Activated CD4-positive, alpha-beta T cell treated with anti-CD3 and anti-CD28 coated beads for 48 hours (primary cell): ENCODE measurements at places on chromosomes 4 and X.
A peak's percentile ranks its signal among the peaks of the same experiment; 100 is the strongest.

DNA sequence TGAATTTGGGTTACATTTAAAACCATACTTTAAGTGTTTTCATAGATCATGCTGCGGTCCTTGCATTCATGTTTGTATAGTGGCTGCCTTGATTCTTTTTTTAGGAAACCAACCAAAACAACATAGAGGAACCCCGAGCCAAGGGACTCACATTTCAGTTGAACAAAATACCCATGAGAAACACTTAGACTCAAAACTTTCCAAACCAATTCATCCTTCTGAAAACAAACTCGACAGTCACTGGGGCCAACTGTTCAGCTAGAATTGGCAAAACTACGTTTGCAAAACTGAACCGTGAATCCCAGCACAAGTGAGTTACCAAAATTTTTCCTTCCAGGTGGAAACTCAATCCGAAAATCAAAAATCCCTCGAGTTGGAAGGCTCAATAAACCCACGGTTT lies 1.4 kb downstream of the ADGRA3 start:
- no peak for DNase-seq

DNA sequence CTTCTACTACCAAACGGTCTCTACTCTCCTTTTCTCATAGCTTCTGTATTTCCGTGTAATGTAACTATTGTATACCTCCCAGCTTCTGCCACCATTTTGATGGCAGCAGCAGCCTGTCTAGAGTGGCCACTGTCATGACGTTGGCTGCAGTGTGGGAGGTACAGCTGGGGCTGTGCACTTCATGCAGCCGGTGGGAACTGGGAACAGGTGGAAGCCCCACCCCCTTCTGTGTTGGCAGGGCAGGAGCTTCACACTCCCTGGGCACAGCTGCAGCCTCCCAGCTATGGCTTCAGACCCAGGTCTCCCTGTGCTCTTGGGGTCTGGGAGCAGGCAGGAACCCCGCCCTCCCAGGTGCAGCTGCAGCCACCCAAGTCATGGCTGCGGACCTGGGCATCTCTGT lies 49.8 kb upstream of the SEC24B start:
- DNase-seq: no peak

GRCh38 chrX:53316111-53316859 lies 34.9 kb upstream of the IQSEC2 start:
- DNase-seq: no peak

DNA sequence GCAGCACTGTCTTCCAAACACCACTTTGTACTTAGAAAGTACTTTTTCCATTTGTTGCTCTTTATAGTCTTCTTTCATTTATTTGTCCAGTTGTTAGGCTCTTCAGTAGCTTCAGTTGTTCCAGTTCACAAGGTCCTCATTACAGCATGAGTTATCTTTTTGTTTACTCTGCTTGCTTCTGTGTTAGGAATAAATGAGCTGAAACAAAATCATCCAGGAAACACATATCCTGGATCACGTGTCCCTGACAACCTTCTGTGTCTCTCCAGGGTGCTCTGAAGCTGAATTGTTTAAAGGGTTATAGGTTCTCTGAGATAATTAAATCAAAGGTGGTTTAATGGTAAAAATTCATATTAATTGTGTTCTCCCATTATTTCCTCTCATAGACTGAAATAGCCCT lies 19.9 kb upstream of the KLHL8 start:
- no peak for DNase-seq

- no peak for DNase-seq
Measured at GRCh38 chr4:123943976-123944375, 547.4 kb downstream of the SPRY1 start.

GRCh38 chr4:30718021-30718542 lies 2.1 kb upstream of the PCDH7 start:
- peak; percentile 16 for DNase-seq

GRCh38 chr4:153471698-153472093 lies 5.5 kb downstream of the TMEM131L start:
- DNase-seq: peak; percentile 51

DNA sequence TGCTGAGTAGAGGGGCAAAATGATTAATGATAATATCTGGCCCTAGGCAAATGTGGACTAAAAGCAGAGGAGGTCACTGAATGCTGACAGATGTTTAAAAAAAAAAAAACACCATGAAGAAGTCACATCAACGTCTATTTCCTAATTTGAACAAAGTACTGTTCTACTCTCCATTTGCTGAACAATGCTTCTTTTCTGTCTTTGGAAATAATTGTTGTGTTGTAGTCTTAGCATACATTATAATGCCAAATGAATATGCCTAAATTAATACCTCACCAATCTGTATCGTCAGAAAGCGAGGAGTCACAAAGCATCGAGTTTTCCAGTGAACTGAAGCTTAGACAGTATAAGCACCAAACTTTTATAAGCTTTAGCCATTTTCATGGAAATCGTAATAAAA lies 140.9 kb upstream of the JADE1 start:
- no peak for DNase-seq

DNA sequence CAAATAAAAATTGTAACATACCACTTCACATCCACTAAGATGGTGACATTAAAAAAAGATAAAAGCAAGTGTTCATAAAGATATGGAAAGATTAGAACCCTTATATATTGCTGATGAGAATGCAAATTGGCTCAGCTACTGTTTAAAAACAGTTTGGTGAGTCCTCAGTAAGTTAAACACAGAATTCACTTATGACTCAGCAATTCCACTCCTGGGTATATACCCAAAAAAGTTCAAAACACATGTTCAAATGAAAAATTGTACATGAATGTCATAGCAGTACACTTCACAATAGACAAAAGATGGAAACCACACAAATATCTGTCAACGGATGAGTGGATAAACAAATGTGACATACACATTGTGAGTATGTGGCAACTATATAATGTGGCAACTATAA lies 39.0 kb downstream of the GABRA3 start:
- no peak for DNase-seq

DNA sequence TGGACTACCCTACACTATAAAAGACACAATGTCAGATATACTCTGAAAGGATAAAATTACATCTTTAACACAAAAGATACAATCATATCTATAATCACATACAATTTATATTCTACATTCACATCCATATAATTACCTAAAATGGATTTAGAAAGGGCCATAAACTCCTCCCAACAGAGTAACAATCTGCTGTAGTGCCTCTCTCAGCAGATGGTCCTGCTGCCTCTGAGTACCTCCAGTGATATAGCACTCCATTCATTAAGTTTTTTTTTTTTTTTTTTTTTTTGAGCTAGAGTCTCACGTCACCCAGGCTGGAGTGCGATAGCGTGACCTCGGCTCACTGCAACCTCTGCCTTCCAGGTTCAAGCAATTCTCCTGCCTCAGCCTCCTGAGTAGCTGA lies 7.4 kb downstream of the ANKRD37 start:
- no peak for DNase-seq

DNA sequence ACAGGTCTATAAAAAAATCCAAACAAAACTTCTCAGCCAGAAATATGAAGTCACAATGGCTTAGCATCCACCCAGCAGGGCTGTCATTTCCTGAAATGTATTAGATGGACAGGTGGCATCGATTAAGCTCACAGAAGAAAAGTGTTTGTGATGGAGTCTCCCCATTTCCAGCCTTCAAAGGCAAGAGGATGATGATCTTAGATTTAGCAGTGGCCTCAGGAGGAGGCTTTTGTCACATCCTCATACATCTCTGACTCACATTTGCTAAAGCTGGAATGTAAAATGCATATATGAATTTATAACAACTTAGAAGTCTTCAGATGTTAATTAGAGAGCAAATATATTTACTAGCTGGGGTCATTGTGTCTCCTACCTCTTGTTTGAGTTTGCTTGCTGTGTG lies 441.9 kb downstream of the SPRY1 start:
- no peak for DNase-seq

DNA sequence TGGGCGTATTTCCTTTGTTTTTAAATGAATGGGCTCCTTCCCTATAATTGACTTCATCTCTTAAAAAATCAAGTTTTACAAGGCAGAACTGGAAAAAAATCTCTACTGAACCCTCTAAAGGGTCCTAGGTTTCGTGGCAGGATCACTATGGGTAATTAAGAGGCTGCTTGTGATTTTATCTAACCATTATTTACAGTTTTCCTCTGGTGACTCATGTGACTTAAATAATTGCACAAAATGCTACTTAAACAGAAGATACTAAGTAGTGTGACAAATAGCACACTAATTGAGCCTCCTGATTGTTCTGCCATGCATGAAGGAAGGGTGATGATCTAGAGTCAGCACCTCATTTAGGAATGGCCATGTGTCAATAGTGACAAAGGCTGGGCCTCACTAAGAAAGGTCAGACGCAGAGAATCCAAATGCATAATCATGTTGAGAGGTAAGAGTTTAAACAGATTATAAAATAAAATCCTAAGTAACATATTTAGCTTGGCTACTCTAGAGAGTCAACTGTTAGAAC lies 35.5 kb downstream of the OFD1 start:
- no peak for DNase-seq

DNA sequence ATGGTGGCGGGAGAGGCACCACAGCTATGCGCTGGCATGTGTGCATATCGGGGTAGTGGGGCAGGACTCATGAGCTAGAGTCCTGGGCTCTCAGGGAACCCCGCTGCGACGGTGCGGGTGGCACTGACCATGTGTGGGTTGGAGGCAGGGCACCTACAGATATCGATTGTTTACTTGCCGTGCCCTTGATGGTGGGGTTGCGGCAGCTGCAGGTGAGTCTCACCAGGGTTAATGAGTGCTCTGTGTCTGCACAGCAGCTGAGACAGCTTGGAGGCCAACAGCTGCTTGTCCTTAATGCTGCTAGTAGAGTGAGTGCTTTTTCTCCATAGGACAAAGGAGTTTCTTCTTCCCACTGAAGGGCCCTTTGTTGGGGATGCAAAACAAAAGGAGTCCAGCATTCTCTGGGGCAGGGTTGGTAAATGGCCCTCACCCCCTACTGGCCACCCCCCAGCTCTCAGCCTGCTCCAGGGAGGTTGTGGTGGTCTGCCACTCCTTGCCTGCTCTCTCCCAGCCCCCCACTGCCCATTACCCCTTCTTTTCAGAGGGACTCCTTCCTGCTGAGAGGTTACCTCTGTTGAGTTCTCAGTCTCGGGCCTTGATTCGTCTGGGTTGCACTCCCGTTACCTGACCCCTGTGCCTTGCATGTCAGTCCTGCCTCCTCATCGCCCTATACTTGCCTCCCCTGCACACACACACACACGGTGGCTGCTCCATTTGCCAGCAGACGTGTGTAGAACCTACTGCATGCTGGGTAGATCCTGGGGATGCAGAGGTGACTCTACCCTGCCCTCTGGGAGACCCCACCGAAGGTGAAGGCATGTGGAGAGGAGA lies 52.8 kb downstream of the TBC1D14 start:
- DNase-seq: no peak

DNA sequence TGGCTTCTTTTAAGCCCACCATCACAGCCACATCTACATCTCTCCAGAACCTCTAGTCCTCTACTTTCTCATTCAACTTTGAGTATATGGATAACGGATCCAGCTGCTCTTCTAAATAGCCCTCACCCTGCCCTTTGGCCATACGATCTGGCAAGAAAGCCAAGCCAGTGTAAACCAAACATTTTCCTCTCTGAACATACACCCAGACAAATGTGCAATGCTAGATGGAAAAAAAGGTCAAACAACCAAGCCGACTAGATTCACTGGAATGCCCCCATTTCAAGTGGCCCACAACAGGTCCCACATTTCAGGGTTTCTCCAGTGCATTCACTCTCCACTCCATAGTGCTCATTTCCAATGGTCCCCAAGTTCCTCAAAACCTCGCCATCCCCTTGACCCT lies 24.0 kb downstream of the USP46 start:
- no peak for DNase-seq

- DNase-seq: no peak
Measured at GRCh38 chr4:71540749-71541269, 202.0 kb downstream of the SLC4A4 start.

GRCh38 chr4:166049036-166049435 lies 176.0 kb downstream of the TLL1 start:
- no peak for DNase-seq

DNA sequence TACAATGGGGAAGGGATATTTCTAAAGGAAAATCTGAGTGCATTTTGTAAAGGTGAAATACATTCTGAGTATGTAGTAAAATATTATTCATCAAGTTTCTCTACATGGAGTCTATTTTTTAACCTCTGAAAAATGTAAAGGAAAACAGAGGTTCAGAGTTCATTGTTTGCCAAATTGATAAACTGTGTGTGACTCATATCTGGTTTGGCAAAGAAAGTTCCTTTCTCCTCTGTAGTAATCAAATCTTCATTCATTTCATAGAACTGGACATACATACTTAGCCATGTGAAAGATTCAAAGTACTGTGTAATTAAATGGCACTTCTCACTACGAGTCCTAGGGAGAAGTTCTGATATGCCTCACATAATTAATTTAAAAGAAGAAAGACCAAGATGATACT lies 61.6 kb downstream of the HPGD start:
- DNase-seq: no peak

DNA sequence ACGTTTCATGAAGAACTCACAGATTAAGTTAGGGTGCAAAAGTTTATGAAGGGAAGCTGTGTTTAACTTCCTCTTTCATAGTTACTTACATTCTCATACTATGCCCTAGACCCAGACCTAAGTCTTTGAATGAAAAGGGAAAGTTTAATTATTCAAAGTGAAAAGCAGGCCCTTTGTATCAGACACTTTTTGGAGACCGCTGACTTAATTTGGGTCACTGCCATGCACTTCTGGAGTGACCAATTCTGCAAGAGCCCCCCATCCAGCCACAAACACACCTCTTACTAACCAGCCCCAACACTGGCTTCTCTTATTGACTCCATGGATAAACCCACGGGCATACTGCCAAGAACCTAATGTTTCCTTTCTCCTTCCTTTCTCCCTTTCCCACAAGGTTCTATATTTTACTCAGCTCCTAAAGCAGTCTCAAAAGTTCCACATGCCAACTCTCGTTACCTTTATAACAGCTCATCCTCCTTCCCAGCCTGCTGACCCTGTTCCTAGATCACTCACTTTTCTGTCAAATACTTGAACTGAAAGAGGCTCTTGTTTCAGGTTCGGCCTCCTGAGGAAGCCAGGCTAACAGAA lies 34.5 kb downstream of the ABCE1 start:
- DNase-seq: peak; percentile 30

GRCh38 chrX:107701493-107702121 lies 73.3 kb downstream of the PRPS1 start:
- no peak for DNase-seq

DNA sequence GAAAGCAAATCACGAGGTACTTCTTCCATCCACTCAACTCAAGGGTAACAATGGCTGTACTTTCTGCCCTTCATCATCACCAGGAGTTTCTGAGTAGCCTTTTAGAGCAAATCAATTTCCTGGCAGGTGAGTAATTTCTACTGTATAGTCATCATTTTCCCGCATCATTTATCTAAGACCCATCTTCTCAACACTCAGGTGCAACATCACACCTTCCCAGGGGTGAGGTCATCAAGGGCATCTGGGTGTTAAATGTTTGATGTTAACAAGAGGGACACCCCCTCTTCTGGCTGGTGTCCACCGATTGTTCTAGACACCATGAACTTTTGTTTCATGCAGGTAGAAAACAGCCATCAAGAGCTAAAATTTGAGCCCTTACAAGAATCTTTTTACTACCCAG lies 313.4 kb upstream of the MAGEB2 start:
- DNase-seq: no peak
